ENCODE measurements at places on chromosomes 12 and 14.
A peak's percentile ranks its signal among the peaks of the same experiment; 100 is the strongest.

GRCh38 chr14:105412771-105413543, 6.7 kb upstream of the MTA1 start:
- DNase-seq = no peak

GRCh38 chr12:10965476-10965875, 21.2 kb downstream of the TAS2R50 start:
- DNase-seq = no peak

- no peak for DNase-seq
These were observed 281.0 kb upstream of the RGS6 start for GRCh38 chr14:71651228-71651627.

DNA sequence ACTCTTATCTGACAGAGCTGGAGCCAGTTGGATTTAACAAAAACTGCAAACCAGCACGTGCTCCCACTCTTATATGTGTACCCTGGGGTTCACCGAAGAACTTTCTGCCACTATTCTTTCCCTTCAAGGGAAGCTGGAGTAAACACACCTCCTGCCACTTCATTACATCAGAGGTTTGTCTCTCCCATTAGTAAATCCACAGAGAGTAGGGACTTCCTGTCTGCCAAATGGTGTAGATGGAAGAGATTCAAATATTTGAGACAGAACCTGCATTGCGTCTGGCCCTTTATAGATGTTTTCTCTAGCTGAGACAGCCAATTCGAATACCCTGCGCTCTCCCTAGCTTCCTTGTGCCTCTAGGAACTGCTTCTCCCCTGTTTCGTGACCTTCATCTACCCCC, 29.1 kb upstream of the AEBP2 start:
- DNase-seq = no peak

DNA sequence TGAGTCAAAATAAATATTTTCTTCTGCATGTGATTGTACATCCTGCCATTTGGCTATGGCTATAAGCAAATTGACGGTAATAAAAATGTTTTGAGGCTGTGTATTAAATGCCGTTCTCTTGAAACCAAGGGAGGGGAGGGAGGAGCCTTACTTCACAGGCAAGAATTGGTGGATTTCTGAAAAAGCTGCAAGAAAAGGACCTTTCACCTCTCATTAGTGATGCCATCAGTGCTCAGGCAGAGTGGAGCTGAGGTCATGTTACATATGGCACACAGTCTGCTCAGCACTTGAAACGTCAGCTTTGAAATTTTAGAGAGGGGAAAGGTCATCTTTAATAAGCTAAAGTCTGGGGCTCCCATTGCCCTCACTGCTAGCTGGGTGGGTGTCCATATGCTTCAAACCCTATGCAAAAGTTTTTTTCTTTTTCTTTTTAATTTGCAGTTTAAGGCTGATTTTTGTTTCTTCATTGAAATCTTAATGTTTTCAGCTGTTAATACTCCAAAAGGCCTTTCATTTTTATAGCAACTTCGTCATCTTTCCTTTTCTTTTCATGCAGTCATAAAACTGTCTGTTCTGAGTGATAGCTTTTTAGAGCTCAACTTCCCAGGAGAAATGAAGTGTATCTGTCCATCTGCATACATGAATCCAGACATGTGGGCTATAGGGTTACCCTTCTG, 9.8 kb upstream of the SIX1 start:
- no peak for DNase-seq

DNA sequence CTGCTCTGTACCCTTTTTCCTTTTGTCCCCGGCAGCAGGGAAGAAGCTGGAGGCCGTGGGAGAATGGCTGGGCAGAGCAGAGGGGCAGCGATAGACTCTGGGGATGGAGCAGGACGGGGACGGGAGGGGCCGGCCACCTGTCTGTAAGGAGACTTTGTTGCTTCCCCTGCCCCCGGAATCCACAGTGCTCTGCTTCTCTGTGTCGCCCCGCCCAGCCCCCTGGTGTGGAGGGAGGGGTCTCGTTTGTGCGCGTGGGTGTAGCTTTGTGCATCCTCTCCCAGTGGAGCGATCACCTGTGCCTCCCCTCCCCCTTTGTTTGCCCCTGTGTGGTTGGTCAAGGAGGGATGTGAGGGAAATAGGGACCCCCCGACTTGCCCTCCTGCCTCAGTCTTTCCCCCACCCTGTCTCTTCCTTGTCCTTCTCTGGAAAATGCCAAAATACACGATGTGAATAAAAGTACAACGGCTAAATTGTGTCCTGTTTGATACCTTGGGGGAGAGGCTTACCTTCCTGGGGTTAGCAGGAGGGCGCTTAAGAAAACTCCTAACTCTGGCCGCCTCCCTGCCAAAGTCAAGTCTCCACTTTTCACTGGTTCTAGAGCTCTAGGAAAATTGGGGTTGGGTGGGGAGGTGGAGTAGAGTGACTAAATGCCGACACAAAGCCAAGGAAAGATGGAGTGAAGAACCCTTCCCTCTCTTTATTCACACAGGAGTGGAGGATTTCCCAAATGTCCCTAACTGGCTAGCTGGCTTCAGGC, 990 bp upstream of the TPI1 start:
- DNase-seq = no peak

GRCh38 chr12:96057986-96058553, 22.7 kb upstream of the LTA4H start:
- no peak for DNase-seq

GRCh38 chr12:99948370-99948769, 36.4 kb downstream of the ANKS1B start:
- DNase-seq = no peak

GRCh38 chr14:45185100-45185814, 49.5 kb downstream of the FANCM start:
- no peak for DNase-seq

GRCh38 chr12:9872742-9873141, 3.6 kb upstream of the CLEC2B start:
- DNase-seq = no peak

GRCh38 chr12:64042911-64043310, 179.2 kb downstream of the KICS2 start:
- no peak for DNase-seq

DNA sequence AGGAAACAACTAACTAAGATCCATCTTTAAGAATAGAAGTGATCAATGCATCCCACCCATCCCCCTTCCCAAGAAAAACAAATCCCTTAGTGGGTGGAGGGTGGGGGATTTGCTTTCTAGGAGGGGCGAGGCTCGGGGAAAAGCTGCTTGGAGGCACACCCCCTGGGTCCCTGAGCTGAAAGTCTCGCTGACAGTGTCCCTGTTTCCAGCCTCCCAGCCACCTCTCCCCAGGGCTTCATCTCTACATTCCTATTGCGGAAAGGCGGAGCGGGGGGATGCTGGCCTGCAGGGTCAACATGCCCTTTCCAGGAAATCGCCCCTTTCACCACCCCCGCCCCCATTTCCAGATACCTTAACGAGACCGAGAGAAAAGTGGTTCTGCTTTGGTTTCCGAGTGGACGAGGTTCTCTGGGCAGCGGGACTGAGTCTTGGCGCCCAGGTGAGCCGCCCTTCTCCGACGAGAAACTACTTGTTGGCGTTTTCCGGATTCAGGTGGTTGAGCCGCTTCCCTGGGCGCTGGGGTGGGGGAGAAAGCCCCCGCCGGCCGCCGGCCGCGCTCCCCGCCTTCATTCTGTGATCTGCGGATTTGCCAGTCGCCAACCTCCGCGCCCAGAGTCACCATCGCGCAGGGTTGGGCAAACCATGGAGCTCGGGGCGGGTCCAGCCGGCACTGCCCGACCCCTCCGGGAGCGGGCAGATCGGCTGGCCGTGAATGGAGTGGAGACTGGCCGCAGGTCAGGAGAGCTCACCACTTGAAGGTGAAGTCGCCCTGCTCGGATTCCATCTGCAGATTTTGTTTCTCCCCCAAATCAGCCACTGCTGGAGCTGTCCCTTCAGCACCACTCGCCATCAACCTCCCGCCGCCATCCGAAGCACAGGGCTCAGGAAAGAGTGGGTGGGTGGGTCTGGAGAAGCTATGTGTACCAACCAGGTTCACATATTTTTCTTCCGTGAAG, 505 bp downstream of the KCNC2 start:
- no peak for DNase-seq

DNA sequence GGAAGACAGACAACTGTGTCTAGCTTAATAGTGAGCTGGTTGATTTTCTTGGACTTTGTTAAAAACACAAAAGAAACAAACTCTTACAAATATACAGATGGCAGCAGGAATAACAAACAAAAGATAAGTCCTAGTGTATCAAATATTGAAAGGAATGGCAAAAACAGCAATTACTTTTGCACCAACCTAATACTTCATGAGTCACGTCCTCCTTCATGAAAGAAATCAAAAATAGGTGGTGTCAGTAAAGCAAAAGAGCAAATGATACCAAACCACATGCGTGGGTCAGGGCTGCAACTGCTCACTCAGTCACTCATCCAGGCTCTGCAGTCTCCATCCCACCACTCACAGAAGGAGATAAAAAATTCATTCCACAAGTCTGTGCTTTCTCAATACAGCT, 11.8 kb downstream of the ATG14 start:
- no peak for DNase-seq

DNA sequence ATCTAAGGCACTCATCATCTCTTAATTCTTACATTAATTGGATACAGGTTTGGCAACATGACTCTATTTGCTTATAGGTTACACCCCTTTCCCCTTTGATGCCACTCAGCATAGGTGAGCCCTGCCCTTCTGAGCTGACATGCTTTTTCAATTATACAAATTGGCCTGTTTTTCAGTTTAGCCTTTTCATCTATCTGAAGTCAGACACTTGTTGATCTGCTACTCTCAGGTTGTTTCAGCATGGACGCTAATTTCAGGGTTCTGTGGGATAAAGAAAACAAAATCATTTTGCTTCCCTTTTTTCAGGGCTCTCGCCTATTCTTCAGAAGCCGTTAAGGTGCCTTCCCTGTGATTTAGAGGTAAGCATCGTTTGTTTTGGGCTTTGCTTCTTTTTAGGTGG, 55.3 kb downstream of the DACT1 start:
- no peak for DNase-seq

GRCh38 chr12:50221228-50222008, 54.2 kb upstream of the CERS5 start:
- DNase-seq = no peak

GRCh38 chr12:7439579-7440505, 4.1 kb downstream of the CD163L1 start:
- DNase-seq = peak; percentile 46

All from activated CD4-positive, alpha-beta memory T cell treated with anti-CD3 and anti-CD28 coated beads, Interleukin-2, amount 10 ng/mL, durations not matched to agents 7 days and 5 days (primary cell).